GM12891 (cell line): ENCODE measurements at places on chromosomes 2 and 18.

- DNase-seq: no peak
These were observed 66.4 kb downstream of the OSR1 start for GRCh38 chr2:19292007-19292406.

GRCh38 chr2:32627441-32627813, 423 bp upstream of the TTC27 start:
- no peak for DNase-seq

- DNase-seq: no peak
These were observed 20.5 kb downstream of the PCARE start for GRCh38 chr2:29053670-29054400.

GRCh38 chr18:59988098-59988706, 88.4 kb downstream of the PMAIP1 start:
- DNase-seq: no peak

DNA sequence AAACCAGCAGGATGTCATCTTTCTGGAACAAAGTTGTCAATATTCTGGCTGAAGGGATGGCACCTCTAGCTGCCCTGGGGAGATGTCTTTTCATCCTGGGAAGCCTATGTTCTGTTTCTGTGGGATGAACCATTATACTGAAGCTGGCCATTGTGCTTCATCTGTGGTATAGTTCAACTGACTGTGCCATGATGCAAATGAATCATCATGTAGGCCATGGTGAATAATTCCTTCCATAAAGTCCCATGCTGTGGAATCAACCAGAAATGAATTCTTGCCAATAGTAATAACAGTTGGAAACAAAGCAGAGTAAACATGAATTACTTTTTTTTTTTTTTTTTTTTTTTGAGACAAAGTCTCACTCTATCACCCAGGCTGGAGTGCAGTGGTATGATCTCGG, 64.1 kb upstream of the CNGA3 start:
- DNase-seq: no peak
